ENCODE measurements at places on chromosomes 12 and 14.

- no peaks in the 10 kb centered on the region for H3K27me3 ChIP-seq
- no peaks in the 10 kb centered on the region for H3K36me3 ChIP-seq
- H3K4me1 ChIP-seq: no peaks in the 10 kb centered on the region
- no peak overlapping the region for H3K27ac ChIP-seq
These were observed 2.7 kb upstream of the MYF5 start for GRCh38 chr12:80714055-80714454.

GRCh38 chr12:123043536-123044001, 63.1 kb downstream of the ARL6IP4 start:
- H3K36me3 ChIP-seq: no peaks in the 10 kb centered on the region
- no peaks in the 10 kb centered on the region for H3K27me3 ChIP-seq
- H3K27ac ChIP-seq: no peak overlapping the region

DNA sequence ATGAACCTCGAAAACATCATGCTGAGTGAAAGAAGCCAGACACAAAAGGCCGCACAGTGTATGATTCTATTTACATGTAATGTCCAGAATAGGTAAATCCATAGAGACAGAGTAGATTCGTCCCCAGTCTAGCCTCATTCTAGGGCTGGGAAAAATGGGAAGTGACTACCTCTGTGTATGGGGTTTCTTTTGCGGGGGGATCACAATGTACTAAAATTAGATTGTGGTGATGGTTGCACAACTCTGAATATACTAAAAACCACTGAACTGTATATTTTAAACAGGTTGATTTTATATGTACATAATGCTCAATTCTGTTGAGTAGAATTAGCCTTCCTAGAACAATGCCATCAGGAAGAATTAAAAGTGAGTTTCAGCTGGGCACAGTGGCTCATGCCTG, 6.3 kb upstream of the RILPL2 start:
- no peaks in the 10 kb centered on the region for H3K27me3 ChIP-seq
- no peaks in the 10 kb centered on the region for H3K36me3 ChIP-seq
- no peak overlapping the region for H3K27ac ChIP-seq
- no peaks in the 10 kb centered on the region for H3K4me1 ChIP-seq

- H3K27ac ChIP-seq: no peak overlapping the region
- H3K4me3 ChIP-seq: no peak overlapping the region
- no peaks in the 10 kb centered on the region for H3K4me1 ChIP-seq
- H3K36me3 ChIP-seq: peaks cover 45% of the 10 kb centered on the region
These were observed 93.5 kb downstream of the ATXN2 start for GRCh38 chr12:111505601-111506036.

DNA sequence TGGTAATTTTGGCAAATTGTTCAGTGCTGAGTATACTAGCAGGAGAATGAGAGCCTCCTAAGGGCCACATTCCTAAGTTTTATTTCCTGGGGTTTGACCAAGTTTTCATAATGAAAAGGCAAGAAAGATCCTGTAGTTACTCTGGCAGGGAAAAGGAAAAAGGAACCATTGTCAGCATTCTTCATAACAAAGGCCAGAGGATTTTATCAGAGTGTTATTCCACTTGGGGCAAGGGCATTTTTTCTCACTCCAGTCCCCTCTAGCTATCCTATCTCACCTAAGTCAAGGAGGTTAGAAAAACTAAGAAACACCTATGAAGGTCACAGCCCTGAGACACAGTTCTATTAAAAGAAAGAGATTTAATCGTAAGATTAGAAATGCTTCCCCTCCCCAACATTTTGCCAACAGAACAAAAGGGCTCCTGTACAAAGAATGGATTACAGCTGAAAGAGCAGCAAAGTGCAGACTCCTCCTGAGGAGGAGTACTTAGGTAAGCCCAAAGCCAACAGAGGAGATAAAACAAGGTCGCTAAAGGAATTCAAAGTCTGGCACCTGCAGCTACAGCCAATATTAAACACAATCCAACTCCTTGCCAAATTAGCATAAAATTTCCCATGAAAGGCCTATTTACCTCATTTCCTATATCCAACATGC, 162.4 kb downstream of the GALC start:
- H3K36me3 ChIP-seq: no peaks in the 10 kb centered on the region
- H3K27ac ChIP-seq: no peak overlapping the region
- no peak overlapping the region for H3K4me3 ChIP-seq
- no peaks in the 10 kb centered on the region for H3K4me1 ChIP-seq
- no peaks in the 10 kb centered on the region for H3K27me3 ChIP-seq

- no peaks in the 10 kb centered on the region for H3K27me3 ChIP-seq
- no peak overlapping the region for H3K27ac ChIP-seq
- H3K36me3 ChIP-seq: no peaks in the 10 kb centered on the region
- DNase-seq: peak; percentile 39
These were observed 664.1 kb downstream of the NOVA1 start for GRCh38 chr14:25933731-25934130.

- H3K4me1 ChIP-seq: no peaks in the 10 kb centered on the region
- H3K36me3 ChIP-seq: no peaks in the 10 kb centered on the region
- DNase-seq: no peak
- no peak overlapping the region for H3K27ac ChIP-seq
These were observed 17.7 kb upstream of the PLEK2 start for GRCh38 chr14:67429510-67430205.

DNA sequence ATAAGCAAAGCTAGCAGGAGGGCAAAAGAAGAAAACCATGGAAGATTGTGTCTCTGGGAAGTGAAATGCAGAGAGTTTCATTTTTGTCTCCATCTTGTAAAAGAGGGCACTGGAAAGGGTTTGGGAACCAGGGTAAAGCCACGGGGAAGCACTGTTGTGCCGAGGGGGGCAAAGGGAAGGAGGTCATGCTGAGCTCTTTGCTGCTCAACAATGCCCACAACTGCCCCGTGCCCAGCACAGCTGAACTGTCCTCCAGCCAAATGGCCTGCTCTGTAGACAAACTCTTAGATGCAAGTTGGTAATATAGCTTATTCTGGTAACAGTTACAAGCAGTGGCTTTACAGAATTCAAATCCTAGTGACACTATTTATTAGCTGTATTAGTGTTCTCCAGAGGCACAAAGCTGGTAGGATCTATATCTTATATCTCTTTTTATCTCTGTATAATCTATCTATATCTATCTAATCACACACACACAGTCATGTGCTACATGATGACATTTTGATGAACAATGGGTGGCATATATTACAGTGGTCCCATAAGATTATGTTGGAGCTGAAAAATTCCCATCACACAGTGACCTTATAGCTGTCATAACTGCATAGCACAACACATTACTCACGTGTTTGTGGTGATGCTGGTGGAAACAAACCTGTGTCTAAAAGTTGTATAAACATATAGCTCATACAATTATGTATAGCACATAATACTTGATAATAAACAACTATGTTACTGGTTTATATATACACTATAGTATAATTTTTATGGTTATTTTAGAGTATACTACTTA, 203.4 kb upstream of the DDHD1 start:
- DNase-seq: no peak
- H3K36me3 ChIP-seq: no peaks in the 10 kb centered on the region
- H3K4me3 ChIP-seq: no peak overlapping the region

GRCh38 chr14:58274881-58275280, 23.5 kb upstream of the ARID4A start:
- peaks cover 12% of the 10 kb centered on the region for H3K4me1 ChIP-seq
- peaks cover 71% of the 10 kb centered on the region for H3K36me3 ChIP-seq
- H3K27me3 ChIP-seq: no peaks in the 10 kb centered on the region
- H3K4me3 ChIP-seq: no peak overlapping the region
- peak overlapping the region; percentile 5 for H3K27ac ChIP-seq

GRCh38 chr14:79201564-79202207, 1009.6 kb downstream of the DIO2 start:
- no peaks in the 10 kb centered on the region for H3K4me1 ChIP-seq
- no peak for DNase-seq
- no peak overlapping the region for H3K4me3 ChIP-seq
- H3K36me3 ChIP-seq: no peaks in the 10 kb centered on the region
- H3K27me3 ChIP-seq: no peaks in the 10 kb centered on the region

DNA sequence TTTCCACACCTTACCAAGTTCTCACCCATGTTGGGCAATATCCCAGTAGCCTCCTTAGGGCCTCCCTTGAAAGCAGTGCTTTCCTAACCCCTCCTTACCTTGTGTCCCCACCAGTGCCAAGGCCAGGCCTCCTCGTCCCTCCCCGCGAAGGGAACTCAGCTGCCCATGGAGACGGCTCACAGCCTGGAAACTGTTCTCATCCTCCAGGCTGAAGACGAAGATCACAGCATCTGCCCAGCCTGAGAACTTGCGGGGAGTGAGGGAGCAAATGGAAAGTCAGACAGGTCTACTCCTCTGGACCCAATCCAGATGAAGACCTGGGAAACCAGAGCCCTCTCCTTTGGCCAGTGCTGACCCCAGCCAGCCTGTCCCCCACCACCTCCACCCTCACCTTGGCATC, 4.6 kb downstream of the AGAP2 start:
- H3K4me3 ChIP-seq: no peak overlapping the region
- H3K27me3 ChIP-seq: peaks cover 18% of the 10 kb centered on the region
- no peak for DNase-seq

DNA sequence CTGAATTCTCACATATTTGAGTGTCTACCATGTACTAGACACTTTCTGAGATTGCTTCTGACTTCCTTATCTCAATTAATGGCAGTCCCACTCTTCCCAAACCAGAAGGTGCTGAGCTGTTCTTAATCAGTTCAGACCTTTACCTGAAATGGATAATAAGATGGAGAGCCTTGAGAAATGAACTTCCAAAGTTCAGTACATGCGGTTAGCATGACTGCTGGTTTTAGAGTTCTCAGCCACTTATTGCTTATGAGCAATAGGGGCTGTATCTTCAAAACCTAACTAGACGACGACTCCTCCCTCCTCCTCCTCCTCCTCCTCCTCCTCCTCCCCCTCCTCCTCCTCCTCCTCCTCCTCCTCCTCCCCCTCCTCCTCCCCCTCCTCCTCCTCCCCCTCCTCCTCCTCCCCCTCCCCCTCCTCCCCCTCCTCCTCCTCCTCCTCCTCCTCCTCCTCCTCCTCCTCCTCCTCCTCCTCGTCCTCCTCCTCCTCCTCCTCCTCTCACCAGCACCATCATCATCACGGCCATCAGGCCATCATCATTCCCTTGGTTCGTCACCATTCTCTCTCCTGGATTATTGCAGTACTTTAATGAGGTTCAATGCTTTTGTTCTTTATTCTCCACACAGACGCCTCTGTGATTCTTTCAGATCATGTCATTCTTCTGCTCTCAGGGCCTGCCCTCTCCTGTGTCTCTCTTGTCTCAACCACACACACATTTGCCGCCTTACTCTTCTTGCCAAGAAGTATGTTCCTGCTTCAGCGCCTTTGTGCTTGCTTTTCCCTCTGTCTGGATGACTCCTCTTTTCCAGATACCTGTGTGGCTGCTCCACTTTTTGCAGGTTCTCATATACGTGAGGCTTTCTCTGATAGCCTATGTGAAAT, 2.7 kb downstream of the PCNX1 start:
- H3K27me3 ChIP-seq: no peaks in the 10 kb centered on the region
- peak overlapping the region; percentile 87 for H3K27ac ChIP-seq
- H3K36me3 ChIP-seq: no peaks in the 10 kb centered on the region
- peak overlapping the region; percentile 93 for H3K4me3 ChIP-seq
- peak; percentile 49 for DNase-seq

- peak overlapping the region; percentile 7 for H3K4me3 ChIP-seq
- H3K27ac ChIP-seq: peak overlapping the region; percentile 94
- H3K4me1 ChIP-seq: peaks cover 70% of the 10 kb centered on the region
- no peaks in the 10 kb centered on the region for H3K27me3 ChIP-seq
- H3K36me3 ChIP-seq: no peaks in the 10 kb centered on the region
These were observed 231.6 kb downstream of the CACNA1C start for GRCh38 chr12:2284321-2284813.

GRCh38 chr12:53338916-53339315, 2.8 kb upstream of the SP7 start:
- H3K36me3 ChIP-seq: no peaks in the 10 kb centered on the region
- H3K4me3 ChIP-seq: no peak overlapping the region
- H3K4me1 ChIP-seq: no peaks in the 10 kb centered on the region
- no peak for DNase-seq

GRCh38 chr12:51320311-51320694, 3.7 kb downstream of the BIN2 start:
- no peak for DNase-seq
- H3K27me3 ChIP-seq: no peaks in the 10 kb centered on the region
- H3K36me3 ChIP-seq: no peaks in the 10 kb centered on the region

- H3K36me3 ChIP-seq: no peaks in the 10 kb centered on the region
- H3K4me1 ChIP-seq: no peaks in the 10 kb centered on the region
- no peak overlapping the region for H3K4me3 ChIP-seq
- no peak for DNase-seq
These were observed 871 bp upstream of the KRT83 start for GRCh38 chr12:52322069-52322468.

- no peak overlapping the region for H3K4me3 ChIP-seq
- no peaks in the 10 kb centered on the region for H3K4me1 ChIP-seq
- DNase-seq: no peak
- no peak overlapping the region for H3K27ac ChIP-seq
- H3K27me3 ChIP-seq: no peaks in the 10 kb centered on the region
- H3K36me3 ChIP-seq: no peaks in the 10 kb centered on the region
These were observed 157.9 kb upstream of the FKBP4 start for GRCh38 chr12:2636741-2637340.

- H3K36me3 ChIP-seq: no peaks in the 10 kb centered on the region
- no peaks in the 10 kb centered on the region for H3K27me3 ChIP-seq
- no peaks in the 10 kb centered on the region for H3K4me1 ChIP-seq
- H3K4me3 ChIP-seq: no peak overlapping the region
These were observed 228.9 kb upstream of the CAND1 start for GRCh38 chr12:67039995-67040860.

GRCh38 chr12:50728417-50728816, 35.5 kb upstream of the ATF1 start:
- no peak overlapping the region for H3K4me3 ChIP-seq
- H3K4me1 ChIP-seq: no peaks in the 10 kb centered on the region
- DNase-seq: no peak
- no peaks in the 10 kb centered on the region for H3K27me3 ChIP-seq
- H3K27ac ChIP-seq: no peak overlapping the region
- H3K36me3 ChIP-seq: peaks cover 47% of the 10 kb centered on the region

DNA sequence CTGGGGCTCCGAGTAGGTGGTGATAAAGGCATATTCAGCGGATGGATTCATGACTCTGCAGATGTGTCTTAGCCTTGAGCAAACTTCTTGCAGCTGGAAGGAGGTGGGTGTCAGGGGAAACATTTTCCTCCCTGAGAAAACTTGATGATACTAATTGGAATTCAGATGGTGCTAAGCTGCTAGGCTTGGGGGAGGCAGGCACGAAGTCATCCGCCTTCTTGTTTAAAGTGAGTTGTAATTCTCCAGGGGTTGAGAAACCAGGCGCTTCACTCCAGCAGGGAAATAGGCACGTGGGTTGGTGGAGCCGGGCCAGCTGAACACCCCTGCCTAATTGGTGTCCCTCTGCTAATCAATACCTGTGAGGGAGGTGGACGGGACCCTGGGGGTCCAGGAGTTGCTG, 48.9 kb upstream of the FAM181A start:
- H3K27ac ChIP-seq: no peak overlapping the region
- H3K36me3 ChIP-seq: no peaks in the 10 kb centered on the region
- H3K4me1 ChIP-seq: peaks cover 15% of the 10 kb centered on the region
- H3K4me3 ChIP-seq: no peak overlapping the region

- no peaks in the 10 kb centered on the region for H3K36me3 ChIP-seq
- no peak for DNase-seq
- no peak overlapping the region for H3K27ac ChIP-seq
- peaks cover 7% of the 10 kb centered on the region for H3K4me1 ChIP-seq
- H3K4me3 ChIP-seq: no peak overlapping the region
These were observed 33.8 kb upstream of the SMUG1 start for GRCh38 chr12:54222609-54223008.

- no peak overlapping the region for H3K27ac ChIP-seq
- H3K4me1 ChIP-seq: no peaks in the 10 kb centered on the region
- DNase-seq: no peak
- no peaks in the 10 kb centered on the region for H3K36me3 ChIP-seq
These were observed 158.2 kb downstream of the FOXN3 start for GRCh38 chr14:89258728-89259273.
